ENCODE measurements at places on chromosomes 6 and 20.
A peak's percentile ranks its signal among the peaks of the same experiment; 100 is the strongest.

GRCh38 chr6:158314737-158315136, 2.5 kb downstream of the TULP4 start:
- DNase-seq, result no peak

GRCh38 chr20:22993823-22994222, 41.3 kb upstream of the SSTR4 start:
- DNase-seq, result no peak

DNA sequence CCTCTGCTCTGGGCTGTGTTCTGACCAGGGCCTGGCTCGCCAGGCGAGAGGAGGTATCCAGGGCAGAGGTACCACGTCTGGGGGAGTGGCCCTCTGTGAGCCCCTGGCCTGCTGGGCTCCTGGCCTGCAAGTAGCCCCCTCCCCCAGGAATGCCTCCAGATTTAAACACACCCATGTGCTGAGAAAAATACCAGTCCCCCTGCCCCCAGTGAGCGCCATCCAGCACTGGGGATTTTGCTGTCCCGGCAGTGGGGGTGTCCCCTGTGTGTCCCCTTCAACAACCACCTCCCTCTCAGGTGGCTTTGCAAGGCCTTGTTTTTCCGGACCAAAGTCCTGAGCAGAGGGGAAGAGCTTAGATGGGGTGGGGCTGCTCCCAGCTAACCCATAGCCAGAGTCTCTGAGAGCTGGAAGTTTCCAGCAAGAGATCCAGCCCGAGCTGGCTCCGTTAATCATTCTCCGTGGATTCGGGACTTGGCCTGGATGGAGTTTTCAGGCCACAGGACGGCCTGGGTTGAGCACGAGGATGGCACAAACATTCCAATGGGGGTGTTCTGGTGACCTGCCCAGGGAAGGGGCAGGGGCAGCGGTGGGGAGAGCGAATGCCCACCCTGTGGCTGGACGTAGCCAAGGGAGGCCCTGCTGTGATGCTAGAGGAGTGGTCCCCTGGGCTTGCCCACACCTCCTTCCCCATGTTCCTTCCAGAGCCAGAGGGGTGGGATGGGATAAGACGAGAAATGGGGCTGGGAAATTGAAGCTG, 29.0 kb downstream of the PCK1 start:
- no peak for DNase-seq

GRCh38 chr6:41353333-41353732, 17.9 kb downstream of the NCR2 start:
- no peak for DNase-seq

GRCh38 chr6:167575158-167575696, 250.3 kb downstream of the TTLL2 start:
- no peak for DNase-seq

- DNase-seq, result no peak
Measured at GRCh38 chr6:104326173-104327001, 533.3 kb downstream of the HACE1 start.

GRCh38 chr6:2562721-2563451, 187.8 kb downstream of the MYLK4 start:
- no peak for DNase-seq

DNA sequence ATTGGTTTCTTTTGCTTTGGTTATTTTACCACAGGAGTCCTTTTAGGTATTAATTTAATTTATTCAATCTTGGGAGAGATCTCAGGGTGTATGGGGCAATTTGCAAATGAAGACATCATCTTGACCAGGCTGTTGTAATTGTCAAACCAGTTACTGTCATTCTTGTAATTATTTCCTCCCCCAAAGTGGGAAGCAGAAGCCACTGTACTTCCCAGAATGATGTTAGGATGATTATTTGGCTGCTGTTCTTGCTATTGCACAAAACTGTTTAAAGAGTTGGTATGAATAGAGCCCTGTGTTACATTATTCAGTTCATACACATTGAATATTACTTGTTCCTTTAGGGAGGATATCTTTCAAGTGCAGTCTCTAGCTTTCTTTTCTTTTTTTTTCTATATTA, 1.7 kb downstream of the TAAR6 start:
- DNase-seq, result no peak

GRCh38 chr20:43140726-43141125, 49.0 kb downstream of the PTPRT start:
- no peak for DNase-seq

GRCh38 chr6:134028438-134028837, 24.0 kb downstream of the SLC2A12 start:
- DNase-seq, result no peak

DNA sequence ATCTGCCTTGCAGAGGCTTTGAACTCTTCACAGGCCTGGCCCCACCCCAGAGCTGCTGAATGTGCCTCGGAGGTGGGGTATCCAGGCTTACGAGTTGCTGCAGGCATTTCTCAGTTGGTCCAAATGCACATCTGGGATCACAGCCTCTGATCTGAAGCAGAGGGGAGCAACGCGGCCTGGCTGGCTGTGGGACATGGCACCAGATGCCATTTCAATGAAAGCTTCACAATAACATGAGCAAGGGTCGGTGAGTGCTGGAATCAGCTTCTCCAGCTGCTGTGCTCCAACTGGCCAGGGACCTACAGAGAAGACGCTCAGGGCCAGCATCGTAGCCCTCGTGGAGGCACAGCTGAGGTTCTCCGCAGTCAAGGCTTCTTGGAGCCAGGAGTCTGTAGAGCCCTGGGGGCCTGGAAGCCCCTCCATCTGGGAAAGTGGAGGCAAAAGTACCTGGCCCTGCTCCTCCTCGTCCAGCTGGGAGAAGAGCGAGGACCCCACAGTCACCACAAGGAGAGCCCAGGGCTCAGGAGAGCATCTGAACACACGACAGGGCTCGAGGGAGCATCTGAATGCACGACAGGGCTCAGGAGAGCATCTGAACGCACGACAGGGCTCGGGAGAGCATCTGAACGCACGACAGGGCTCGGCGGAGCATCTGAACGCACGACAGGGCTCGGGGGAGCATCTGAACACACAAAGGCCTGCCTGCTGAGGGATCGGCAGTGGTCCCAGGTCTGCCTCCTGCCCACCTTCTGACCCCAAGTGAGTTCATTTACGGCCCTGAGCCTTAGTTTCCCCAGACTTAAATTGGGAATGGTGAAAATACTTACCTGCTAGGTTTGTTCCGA, 165.2 kb downstream of the DLL1 start:
- no peak for DNase-seq

- DNase-seq, result peak; percentile 28
Measured at GRCh38 chr6:143026696-143027449, 33.8 kb upstream of the AIG1 start.

DNA sequence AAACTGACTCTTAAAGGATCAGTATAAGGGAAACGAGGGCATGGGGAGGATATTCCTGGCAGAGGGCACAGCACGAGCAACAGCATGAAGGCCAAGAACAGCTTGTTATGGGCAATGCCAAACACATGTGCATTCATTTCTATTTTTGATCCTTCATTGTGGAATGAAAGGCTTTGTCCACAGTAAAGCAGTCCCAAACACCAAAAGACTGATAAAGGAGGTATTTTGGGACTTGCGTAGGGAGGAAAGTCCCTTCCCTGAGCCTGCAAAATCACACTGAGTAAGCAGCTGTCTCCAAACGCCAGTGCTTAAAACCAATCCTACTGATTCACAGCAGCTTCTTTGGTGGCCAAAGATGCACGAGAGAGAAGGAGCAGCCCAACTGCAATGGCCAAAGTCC, 138.2 kb downstream of the UNC5CL start:
- peak; percentile 64 for DNase-seq

DNA sequence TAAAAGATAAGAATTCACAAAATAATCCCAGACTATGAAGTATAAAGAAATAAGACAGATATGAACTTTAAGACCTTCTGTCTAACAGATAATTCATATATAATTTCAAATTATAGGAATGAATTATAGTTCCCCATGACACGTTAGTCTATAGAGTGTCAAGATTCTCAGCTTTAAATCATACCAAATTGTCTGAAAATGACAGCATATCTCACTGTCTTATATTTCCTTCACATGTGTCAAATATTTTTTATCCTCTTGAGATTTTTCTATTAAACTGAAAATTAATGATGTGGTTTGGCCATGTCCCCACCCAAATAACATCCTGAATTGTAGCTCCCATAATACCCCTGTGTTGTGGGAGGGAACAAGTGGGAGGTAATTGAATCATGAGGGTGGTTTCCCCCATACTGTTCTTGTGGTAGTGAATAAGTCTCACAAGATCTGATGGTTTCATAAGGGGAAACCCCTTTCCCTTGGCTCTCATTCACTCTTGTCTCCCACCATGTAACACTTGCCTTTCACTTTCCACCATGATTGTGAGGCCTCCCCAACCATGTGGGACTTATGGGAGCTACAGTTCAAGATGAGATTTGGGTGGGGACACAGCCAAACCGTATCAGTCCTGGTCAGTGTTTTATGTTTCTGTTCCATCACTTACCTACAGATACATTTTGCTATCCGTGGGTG, 825.3 kb upstream of the GJE1 start:
- no peak for DNase-seq

GRCh38 chr20:61299104-61299503, 47.0 kb downstream of the CDH4 start:
- no peak for DNase-seq
